Stimulated activated CD4-positive, alpha-beta T cell treated with anti-CD3 and anti-CD28 coated beads, Interleukin-15, amount 100 ng/mL, for 1 hour (primary cell): ENCODE measurements at places on chromosomes 1 and 21.

DNA sequence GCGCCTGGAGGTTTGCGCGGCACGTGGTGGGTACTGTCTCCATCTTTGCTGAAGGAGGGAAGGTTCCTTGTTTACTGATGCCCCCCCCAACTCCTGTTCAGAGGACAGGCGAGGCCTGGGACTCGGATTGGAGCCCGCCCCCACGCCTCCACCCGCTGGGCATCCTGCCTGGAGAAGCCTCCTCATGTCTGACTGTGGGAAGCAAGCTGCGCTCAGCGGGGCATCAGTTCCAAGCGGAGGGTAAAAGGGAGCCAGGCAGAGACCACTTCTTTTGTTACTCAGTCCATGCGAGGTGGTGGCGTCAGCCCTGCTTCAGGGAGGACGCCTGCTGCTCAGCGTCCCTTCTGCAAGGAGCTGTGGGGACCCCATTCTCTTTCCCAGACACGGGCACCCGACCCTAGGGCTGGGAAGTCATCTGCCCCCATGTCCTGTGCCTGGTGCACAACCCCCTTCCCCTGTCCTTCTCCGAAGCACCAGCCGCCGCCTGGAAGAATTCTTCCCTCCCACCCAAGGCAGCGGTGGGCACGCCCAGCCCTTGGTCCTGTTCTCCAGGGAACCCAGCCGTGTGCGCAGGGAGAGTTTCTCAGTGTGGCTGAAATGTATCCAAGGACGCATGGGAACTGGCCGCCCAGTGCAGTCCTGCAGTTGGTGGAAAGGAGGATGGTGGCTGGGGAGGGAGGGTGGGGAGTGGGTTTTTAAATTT is 414.0 kb downstream of the CAMTA1 start:
- no peak for DNase-seq

GRCh38 chr1:246383791-246384190 is 123.3 kb downstream of the SMYD3 start:
- no peak for DNase-seq

- no peak for DNase-seq
Observed at GRCh38 chr1:203037509-203038190, 11.4 kb downstream of the PPFIA4 start.

DNA sequence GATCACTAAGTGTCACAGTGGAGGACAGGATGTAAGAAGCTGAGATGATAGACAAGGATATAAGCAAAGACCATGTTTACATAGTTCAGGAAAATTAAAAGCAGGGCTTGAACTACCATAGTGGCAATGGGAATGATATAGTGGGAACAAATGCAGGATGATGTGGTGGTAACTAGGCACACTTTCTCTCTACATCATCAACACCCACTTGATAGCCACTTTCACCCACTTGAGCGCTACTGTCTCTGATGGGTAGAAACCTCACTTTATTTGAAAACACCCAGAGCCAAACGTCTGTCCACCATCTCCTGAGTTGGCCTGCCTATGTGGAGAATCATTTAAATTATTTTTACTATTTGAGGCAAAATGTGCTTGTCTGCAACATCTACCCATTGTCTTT is 305.0 kb upstream of the ST6GALNAC5 start:
- no peak for DNase-seq

GRCh38 chr1:30045304-30046090 is 677.9 kb downstream of the MATN1 start:
- DNase-seq: no peak

DNA sequence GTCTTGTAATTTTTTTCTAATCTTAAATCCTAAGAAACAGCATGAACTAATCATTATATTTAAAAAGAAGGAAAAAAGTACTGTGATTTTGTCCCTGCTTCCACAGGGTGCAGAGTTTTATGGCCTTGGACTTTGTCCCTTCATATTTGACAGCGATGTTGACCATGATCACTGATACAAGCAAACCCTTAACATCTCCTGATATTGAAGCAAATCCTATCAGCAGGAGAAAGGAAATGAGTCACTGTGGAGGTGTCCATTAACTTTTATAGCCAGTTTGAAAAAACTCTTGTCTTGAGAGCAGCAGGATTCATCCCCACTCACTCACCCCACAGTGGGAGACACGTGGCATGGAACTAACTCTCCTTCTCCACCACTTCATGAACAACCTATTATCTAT is 5.1 kb upstream of the REG4 start:
- DNase-seq: no peak

- no peak for DNase-seq
Observed at GRCh38 chr1:165144757-165145397, 211.6 kb downstream of the LMX1A start.

DNA sequence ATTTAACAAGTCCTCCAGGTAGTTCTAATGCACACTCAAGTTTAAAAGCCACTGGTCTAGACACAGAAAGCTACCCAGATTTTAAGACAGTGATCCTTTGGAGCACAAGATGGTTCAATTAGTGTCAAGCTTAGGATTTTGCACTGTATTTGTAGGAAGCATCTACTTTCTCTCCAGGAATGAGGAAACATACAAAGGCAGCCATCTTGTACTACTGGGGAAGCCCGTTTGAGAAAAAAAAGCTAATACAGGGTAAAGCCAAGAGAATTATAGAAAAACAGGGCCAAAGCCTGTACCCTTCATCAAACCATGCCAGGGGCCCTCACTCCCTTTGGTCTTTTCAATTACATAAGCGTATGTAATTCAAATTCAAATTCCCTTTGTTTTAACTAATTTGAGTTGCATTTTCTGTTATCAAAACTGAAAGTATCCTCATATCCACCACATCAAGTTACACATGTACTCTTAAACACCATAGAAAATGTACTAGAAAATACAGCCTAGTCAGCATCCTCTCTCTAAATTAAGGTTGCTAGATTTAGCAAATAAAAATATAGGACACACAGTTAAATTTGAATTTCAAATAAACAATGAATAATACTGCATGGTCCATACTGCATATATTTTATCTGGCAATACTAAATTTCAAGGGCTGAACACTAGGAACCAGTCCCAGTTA is 17.4 kb downstream of the PIK3R3 start:
- DNase-seq: no peak

DNA sequence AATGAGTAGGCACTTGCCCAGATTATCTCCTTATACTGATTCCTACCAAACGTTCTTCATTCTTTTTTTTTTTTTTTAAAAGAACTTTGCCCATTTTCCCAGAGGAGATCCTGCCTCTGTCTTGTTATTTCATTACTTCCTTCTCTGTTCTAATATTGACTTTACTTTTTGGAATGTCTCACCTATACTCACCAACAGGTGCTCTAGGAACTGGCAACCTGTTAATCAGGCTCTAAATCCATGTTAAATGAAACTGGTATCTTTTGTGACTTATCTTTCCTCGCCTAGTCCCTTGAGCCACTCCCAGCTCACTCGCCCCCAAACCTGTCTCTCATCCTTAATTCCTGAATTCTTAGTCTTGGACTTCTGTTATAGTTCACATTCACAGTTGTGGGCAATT is 1.2 kb upstream of the CRCT1 start:
- DNase-seq: no peak
